ENCODE measurements at places on chromosomes 7 and 10.

- DNase-seq = no peak
Observed at GRCh38 chr10:30270247-30270646, 78.8 kb downstream of the MTPAP start.

- DNase-seq = no peak
Observed at GRCh38 chr7:5234852-5235831, 45.1 kb downstream of the WIPI2 start.

- no peak for DNase-seq
Observed at GRCh38 chr7:128941946-128942526, 4.3 kb downstream of the IRF5 start.

DNA sequence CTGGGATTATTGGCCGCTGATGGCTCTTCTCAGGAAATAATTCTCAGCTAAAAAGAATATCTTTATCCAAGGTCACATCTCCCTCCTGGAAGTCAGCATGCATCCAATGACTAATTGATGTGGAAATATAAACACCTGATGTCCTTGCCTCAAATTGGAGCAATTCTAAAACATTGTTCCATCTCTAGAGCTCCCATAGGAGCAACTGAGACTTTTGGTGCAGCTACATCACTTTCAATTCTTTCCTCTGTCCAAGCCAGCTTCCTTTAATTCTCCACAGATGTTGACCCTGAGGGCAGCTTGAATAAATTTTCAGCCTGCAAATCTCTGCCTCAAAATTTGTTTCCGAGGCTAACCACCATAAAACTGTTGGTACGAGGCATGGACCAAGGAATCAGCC lies 43.9 kb upstream of the KCND2 start:
- no peak for DNase-seq

- DNase-seq = no peak
Observed at GRCh38 chr10:125193306-125193877, 33.0 kb upstream of the CTBP2 start.

DNA sequence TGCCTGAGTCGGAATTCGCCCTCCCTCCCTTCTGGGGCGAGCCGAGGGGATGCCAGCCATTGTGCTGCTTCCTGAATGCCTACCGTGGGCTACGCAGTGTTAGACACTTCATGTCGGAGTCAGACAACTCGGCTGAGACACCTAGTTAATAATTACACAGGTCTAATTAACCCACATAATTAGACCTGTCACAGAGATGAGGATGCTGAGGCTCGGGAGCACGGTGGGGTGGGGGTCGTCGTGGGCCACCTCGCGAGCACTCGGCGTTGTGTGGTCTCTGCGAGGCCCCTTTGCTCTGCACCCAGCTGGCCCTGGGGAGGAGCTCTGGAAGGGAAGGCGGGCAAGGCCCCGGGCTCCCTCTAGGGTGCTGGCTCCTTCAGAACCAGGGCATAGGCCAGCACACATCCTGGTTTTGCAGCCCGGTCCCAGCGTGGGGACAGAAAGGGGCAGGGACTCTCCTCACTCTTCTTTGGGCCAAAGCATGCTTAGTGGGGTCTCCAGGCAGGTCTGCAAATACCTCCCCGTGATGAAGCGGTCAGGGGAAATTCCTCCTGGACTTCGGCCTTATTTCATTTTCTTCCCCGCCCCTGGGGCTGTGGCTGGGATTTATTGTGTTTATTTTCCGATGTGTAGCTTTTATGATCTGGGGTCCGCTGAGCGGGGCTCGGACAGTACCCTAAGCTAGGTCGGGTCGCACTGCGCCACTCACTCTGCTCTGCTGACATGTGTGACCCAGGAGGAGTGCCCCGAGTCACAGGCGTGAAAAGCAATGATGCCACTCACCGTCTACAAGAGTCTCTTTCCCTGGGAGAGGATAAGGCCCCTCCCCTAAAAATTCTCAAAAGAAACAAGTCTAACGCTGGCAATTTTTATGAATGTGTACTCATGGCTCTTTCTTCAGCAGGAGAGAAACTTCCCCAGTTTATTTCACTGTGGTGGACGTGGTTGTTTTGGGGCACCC lies 4.9 kb upstream of the FOXL3 start:
- no peak for DNase-seq

DNA sequence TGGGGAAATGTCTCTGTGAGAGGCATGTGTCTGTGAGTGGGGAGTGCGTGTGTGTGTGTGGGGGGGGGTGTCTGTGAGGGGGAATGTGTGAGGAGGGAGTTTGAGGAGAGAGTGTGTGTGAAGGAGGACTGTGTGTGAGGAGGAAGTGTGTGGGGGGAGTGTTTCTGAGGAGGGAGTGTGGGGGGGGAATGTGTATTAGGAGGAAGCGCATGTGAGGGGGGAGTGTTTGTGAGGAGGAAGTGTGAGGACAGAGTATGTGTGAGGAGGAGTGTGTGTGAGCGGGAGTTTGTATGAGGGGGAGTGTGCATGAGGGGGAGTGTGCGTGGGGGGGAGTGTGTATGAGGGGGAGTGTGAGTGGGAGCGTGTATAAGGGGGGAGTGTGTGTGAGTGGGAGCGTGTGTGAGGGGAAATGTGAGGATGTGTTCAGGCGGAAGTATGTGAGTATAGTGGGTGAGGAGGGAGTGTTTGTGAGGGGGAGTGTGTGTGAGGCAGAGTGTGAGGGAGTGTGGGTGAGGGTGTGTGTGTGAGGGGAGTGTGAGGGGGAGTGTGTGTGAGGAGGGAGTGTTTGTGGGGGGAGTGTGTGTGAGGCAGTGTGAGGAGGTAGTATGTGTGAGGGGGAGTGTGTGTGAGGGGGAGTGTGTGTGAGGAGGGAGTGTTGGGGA lies 21.8 kb upstream of the PTPRN2 start:
- no peak for DNase-seq

DNA sequence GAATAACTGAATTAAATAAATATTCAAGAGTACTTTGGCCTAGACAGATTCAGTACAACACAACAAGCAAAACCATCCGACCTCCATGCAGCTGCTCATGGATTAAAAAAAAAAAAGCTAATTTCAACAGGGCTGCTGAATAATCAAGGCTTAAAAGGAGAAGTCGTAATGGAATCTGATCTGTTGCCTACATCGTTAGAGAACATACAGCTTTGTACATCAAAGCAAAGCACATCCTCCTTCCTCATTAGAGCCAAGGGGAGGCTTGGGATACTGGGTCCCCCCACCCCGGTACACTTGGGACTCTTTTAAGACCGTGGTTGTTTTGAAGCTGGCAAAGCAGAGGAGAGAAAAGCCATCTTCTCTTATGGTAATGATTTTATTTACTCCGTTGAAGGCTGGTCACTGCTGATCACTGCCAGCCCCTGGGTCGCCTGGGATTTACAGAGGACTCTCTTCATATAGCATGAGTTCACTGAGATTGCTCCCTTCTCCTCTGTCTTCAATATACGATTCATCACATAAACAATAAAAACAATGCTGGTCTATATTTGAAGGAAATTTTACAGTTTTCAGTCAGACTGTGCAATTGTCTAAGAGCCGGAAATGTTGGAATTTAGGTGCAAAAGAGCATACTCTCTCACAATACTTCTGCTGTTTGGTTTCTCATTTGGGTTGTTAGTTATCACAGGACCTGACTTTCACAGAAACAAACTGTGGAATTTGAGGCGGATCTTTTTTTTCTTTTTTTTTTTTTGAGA lies 148.8 kb downstream of the FAM107B start:
- DNase-seq = no peak

DNA sequence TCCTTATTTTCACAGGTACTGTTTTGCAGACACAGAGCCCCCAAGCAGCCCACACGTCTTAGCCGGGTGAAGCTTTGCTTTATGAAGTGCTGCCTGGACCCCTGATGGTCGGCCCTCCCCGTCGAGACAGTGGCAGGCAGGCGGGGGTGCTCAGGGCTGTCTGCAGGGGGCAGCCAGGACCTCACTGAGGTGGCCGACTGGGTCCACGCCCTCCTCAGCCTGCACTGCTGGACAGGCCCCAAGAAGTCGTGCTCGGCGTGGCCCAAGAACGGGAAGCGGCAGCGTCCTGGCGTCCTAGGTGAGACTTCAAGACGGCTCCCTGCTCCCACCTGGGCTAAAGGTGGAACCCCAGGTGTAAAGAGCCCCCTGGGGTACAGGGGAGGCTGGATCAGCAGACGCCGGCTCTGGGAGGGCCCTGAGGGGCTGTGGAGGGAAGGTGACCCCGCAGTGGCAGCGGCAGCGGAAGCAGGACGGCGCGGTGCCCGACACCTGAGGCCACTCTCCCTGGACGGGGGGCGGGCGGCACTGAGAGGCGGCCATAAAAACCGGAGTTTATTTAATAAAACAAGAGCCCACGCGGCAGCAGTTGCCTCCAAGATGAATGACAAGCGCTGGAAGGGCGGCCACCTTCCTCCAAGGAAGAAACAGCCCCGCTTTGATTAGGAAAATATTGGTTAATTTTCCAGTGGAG lies 179.4 kb downstream of the ELFN1 start:
- DNase-seq = no peak

GRCh38 chr7:26815426-26815825 lies 49.0 kb downstream of the SKAP2 start:
- no peak for DNase-seq

DNA sequence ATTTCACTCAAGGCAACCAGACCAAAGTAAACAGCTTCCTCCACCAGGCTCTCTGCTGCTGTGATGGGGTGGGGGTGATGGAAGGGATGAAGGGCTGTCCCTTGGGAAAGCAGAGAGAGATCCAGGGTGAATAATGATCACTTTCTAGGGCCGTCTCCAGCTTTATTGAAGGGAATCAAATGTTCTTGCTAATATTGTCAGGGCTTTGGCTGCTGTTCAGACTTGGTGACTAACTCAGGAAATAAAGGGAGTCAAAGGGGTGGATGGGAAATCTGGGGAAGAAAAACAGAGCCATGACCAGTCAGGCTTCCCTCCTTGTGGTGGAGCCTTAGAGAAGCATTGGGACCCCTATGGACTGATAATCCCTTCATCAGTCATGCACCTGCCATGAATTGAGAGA lies 196.2 kb upstream of the AGK start:
- DNase-seq = no peak

GRCh38 chr10:93077860-93078337 lies 4.2 kb downstream of the CYP26A1 start:
- DNase-seq = no peak

- no peak for DNase-seq
Observed at GRCh38 chr10:45179691-45180090, 135.7 kb downstream of the OR13A1 start.

- DNase-seq = no peak
Observed at GRCh38 chr7:39615350-39615975, 7.9 kb upstream of the RALA start.

DNA sequence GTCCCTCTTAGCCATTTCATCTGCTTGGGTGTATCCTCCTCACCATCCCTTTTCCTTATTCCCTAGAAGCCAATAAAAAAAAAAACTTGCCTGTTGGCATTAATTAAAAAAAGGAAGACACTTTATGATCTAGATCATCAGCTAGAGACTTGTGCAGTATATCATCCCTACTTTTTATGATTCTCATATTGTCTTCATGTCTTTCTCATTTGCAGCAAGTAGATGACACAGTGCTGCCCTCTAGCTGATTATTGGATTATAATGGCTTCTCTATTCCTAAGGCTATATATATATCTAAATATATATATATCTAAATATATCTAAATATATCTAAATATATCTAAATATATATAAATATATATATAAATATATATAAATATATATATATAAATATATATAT lies 272.4 kb upstream of the LRGUK start:
- no peak for DNase-seq

DNA sequence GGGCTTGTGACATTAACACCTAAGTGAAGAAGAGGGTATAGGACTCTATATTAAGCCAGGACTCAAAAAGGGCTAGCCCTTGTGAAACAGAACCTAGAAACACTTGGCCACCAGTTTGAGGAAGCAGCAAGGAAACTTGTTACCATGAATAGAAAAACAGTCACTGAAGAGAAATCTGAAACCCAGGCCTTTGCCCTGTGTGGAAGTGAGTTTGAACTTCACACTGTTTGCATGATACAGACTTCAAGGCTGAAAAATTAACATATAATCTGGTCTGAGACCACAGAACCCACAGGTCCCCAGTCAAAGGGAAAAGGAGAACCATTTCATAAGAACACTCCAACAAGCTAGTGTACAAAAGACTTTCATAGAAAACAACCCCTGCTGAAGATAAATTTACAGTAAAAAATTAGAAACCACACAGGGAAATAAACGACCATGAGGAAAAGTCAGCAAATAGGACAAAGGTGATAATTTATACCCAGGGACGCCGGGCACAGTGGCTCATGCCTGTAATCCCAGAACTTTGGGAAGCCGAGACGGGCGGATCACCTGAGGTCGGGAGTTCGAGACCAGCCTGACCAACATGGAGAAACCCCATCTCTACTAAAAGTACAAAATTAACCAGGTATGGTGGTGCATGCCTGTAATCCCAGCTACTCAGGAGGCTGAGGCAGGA lies 76.1 kb downstream of the SKIDA1 start:
- no peak for DNase-seq
